ENCODE measurements at places on chromosomes 6 and 20.

DNA sequence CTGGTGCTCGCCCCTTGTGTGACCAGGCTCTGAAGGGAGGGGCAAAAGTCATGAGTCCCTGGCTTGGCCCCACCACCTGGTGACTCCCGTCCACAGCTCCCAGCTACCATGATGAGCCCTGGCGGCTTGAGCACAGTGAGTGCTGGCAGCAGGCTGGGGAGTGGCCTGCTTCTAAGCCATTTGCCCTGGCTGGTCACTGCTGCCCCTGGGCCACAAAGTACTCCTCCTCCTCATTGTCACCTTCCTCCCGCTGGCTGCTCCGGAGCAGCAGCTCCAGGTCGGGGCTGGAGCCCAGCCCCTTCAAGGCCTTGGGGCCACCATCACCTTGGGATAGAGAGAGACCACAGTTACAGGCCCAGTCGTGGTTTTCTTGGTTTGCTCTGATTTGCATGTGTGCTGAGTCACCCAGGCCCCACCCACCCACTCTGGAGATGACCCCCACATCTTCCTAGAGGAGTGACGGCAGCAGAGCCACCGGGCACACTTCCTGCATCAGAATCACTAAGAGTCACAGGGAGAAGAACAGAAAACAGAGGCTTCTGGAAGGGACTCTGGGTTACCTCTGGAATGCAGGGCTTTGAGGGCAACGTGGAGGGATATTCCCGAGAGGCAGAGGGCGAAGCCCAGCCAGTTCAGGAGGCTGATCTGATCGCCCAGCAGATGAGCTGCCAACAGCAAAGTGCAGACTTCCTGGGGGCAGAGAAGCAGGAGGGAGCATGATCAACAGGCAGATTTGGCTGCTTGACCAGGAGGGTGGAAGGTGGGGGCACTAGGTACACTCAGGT lies 42.1 kb upstream of the CDH22 start:
- DNase-seq, result peak; percentile 83

- DNase-seq, result no peak
These were observed 2.2 kb upstream of the E2F3 start for GRCh38 chr6:20399518-20399917.

DNA sequence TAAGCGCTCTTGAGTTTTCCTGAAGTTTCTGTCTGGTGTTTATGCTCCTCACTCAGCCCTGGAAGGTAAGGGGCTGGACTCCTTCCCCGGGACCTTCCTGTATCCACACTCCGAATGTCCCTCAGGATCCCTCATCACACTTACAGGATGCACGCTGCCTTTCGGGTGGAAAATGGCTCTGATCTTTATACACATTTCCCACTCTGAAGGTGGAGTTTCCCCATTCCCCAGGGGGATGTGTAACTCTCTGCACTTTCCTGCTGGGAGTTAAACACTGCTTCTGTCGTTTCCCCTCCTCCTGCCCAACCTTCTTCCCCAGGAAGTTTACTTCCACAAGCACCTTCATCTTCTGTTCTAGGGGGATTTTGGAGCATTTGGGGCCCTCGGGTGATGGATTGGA lies 17.1 kb upstream of the IGF2R start:
- no peak for DNase-seq

DNA sequence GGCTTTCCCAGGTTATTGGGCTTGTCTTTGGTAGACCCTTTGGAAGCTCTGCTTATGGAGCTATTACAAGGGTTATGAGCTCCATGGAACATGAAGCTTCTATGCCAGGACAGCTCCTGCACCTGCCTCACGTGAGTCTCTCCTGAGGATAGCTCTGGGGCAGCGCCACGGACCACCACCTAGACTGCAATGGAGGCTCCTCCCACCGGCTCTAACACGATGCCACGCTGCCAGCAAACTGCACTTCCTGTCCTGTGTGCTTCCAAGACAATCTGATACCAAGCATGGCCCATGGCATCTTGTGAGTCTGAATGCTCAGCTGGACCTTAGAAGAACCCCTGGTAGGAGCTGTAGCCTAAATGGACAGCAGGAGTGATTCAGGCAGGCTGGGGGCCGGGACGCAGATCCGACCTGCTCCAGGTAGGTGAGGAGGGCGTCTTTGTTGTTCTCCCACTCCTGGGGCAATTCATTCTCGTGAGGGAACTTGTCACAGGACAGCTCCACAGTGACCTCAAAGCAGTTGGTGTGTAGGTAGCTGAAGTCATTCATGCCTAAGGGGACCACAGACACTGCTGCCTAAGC lies 5.5 kb downstream of the CPXM1 start:
- DNase-seq, result no peak

DNA sequence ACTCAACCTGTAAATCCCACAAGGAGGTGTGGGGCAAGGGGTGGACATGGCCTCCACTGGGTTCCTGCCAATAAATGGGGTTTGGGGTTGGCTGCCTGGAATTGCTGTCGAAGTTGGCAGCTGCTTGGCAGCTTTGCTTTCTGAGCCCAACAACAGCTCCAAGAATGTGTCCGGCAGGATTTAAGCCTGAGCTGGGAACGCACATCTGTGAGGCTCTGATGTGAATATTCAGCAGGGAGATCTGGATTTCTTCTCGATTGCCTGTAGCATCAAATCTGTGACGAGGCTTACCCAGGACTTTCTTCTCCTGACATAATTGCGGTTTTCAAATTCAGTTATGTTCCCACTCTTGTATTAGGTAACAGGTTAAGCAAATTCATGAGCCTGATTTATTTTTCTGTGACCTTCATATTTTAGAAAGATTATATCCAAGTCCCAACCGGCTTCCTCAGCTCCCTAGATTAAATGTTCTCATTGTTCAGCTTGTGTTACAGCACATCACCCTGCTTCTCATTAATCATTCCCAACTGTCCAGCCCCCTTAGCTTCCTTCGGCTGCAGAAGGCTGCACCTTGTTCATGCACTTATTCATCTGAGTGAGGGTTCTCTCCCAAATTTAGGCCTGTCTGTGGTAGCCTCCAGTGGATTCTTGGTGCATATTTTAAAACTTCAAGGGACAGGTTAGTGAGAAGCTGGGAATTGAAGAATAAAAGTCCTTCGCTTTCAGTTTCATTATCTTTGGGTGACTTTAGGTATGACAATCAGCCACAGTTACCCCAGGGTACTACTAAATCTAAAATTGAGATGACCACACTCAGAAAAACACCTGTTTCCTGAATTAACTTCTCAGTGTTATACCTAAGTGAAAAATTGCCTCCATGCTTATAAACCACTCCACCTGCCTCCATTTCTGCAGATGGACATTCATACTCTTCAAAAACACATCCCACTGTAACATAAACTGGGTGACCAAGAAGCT lies 310.0 kb downstream of the ESR1 start:
- DNase-seq, result peak; percentile 38

DNA sequence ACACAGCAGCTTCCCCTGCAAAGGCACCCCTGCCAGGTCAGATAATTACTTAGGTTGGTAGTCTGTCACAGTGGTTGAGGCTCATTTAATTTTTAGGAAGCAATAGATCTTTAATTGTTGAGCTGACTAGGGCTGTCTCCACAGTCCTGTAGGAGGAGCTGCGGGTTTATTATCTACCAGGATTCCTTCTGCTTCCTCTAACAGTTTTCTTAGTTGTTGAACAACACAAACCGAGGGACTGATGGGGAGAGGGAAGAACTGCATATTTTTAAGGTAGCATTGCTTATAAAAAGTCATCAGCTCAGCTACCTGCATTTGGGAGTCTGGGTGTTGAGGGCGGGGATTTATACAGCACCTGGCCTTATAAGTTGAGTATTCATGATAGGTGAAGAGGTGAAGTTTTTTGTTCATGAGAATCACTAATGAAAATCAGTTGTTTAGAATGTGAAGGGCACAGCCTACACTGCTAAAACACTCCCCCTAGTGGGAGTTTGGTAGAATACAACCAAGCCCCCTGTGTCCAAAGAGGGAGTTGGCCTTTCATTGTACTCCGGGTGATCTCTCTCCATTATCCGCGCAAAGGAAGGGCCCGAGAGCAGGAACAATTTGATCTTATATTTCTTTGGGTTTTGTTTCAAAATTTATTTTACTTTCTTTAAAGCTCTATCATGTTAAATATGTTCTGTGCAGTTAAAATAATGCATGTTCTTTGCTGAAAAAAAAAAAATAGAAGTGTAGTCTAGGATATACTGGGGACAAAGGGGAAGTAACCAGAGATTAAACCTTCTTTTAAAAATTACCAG lies 69.6 kb downstream of the SSR1 start:
- DNase-seq, result peak; percentile 68

GRCh38 chr6:111672761-111673450 lies 67.2 kb upstream of the TRAF3IP2 start:
- DNase-seq, result no peak

- no peak for DNase-seq
These were observed 116.5 kb upstream of the EEF1E1 start for GRCh38 chr6:8218861-8219260.

DNA sequence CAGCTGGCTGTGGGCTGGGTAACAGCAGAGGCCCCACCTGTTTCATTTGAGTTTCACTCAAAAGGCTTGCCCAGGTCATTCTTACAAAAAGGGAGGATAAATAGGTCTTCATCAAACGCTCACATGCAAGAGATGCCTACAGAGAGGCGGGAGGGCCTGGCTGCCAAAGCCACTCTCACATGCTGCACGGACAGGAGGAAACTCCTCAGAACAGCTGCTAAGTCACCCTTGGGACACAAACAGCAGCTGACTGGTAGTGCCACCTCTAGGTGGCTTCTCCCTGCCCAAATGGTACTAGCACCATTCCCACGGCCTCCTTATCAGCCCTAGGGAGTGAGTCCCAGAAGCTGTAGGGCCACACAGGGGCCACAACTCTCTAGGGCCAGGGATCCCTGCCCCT lies 23.8 kb downstream of the SLC22A23 start:
- no peak for DNase-seq

- DNase-seq, result peak; percentile 99
These were observed 123.2 kb upstream of the TMEM170B start for GRCh38 chr6:11414176-11414963.

GRCh38 chr20:49045440-49046086 lies 549 bp upstream of the CSE1L start:
- DNase-seq, result no peak

GRCh38 chr6:42937548-42938427 lies 8.5 kb downstream of the CNPY3 start:
- DNase-seq, result no peak

GRCh38 chr6:35492258-35492973 lies 4.5 kb downstream of the TEAD3 start:
- DNase-seq, result no peak

- peak; percentile 11 for DNase-seq
These were observed 2.2 kb upstream of the RWDD1 start for GRCh38 chr6:116568821-116569755.

- no peak for DNase-seq
These were observed 53.0 kb upstream of the NOP56 start for GRCh38 chr20:2599288-2600006.

DNA sequence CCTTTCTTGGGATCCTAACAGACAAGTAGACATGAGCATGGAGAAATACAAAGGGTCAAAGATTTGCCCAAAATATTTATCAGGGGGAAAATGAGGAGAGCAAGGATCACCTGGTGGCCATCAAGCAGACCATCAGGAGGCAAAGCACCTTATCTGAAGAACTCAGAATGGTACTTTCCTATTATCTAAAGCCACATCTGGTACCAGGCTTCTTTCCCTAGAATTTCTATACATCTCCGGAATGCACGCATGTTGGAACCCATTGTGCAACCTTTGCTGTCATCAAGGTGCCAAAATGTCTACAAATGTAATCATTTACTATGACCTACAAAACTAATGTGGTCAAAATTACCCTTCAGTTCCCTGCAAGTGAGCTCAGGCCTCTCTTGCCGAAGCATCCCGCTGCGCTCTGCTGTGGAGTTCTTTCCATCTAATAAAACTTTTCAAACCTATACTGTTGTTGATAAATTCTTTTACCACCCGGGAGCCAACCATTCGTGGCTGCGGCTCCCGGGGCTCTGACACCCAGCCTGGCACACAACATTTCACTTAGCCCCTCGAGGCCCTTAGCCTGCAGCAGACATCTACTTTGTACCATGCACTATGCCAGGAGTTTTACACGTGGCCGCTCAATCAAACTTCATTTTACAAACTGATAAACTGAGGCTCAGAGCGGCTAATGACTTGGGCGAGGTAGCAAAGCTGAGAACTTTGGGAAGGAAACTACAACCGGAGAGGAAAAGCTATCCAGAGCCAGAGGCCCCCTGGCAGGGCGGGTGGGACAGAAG lies 3.8 kb upstream of the CPXM1 start:
- no peak for DNase-seq

- no peak for DNase-seq
These were observed 147.4 kb downstream of the FOXC1 start for GRCh38 chr6:1757131-1757530.

- DNase-seq, result peak; percentile 79
These were observed 1.0 kb upstream of the PCIF1 start for GRCh38 chr20:45933266-45934045.

DNA sequence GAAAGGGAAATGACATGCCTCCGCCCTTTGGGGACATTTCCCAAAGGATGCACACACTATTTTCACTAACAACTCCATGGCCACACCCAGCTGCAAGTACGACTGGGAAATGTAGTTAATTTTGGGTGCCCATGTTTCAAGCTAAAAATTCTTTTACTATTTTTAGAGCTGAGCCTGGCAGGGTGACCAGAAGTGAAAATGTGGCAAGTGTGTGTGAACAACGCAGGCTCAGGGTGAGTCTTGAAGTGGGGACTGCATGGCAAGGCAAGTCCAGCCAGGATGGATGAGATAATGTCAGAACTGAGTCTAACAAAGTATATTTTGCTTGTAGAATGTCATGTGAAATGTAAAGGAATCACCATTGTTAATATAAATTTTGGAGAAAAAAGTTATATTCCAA lies 17.0 kb upstream of the CD109 start:
- no peak for DNase-seq

DNA sequence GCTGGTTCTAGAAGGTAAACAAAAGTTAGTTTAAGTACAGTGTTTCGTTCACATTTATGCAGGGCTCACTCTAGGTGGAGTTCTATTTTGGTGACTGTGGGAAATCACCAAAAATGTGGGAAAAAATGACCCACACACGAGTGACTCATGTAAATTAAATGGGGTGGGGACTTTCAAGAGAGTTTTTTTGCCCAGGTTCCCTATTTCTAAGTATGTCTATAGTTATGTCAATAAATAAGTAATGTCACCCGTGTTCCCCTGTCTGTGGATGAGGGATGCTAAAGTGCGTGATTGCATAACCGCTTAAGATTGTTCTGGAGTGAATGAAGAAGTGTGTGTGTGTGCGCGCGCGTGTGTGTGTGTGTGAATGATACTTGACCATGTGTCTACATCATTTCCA lies 69.1 kb downstream of the MYB start:
- DNase-seq, result no peak

GRCh38 chr6:34543421-34543820 lies 12.7 kb downstream of the SPDEF start:
- peak; percentile 48 for DNase-seq

DNA sequence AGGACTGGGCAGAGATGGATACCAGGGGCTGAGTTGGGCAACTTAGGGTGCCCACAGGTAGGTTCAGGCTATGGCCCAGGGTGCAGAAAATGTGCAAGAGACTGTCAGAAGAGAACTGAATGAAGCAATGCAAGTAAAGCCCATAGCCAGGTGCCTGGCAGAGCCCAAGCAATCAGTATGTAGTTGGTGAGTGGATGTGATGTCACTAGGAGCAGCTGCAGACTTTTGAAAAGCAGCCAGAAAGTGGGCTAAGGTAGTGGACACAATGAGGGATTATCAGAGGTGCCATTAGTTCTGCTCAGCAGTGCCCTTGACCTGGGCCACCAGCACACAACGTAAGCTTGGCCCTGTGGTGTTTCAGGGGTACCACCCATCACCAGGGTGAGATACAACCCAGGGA lies 135.3 kb downstream of the SOBP start:
- DNase-seq, result no peak

- no peak for DNase-seq
These were observed 35.9 kb downstream of the CST8 start for GRCh38 chr20:23526850-23527249.

All from renal cortical epithelial cell (primary cell).